Activated CD4-positive, alpha-beta T cell treated with anti-CD3 and anti-CD28 coated beads, Interleukin-2, Interleukin-4, amounts not matched to agents 100 ng/mL and 50 ng/mL, durations not matched to agents 16 hours and 8 hours (primary cell): ENCODE measurements at places on chromosomes 3 and 15.
A peak's percentile ranks its signal among the peaks of the same experiment; 100 is the strongest.

DNA sequence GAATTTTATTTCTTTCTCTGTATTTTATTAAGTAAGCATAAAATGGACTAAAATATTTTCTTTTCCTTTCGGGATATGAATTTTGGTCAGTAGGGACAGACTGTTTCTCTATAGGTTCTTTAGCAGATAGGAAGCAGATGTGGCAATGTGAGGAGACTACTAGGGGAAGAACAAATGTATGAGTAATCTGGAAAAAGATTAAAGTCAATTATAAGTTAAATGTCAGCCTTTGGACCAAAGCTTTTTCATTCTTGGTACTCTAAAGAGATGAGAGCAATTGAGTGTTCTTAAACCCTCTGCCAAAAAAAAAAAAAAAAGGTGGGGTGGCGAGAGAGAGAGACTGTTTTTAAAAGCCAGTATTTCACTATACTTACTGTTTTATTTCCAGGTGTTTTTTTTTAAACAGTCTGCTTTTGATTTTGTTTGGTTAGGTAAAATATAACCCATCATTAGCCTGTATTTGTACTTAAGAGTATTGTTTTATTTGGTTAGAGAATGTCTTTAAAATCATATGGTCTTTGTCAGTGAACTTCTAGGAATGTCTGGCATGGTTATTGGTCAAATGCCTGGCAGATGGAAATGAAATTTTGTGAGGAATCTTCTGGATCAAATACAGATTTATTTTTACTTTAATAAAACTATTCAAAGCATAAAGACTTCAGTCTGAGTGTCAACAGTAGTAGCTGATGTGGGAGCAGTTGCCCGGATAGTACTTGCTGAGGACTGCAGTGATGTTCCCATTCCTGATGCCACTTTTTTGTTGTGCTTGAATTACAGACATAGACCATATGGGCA is 63.8 kb downstream of the LRRC49 start:
- DNase-seq, result no peak

GRCh38 chr3:144273601-144274000 is 302.0 kb downstream of the DIPK2A start:
- DNase-seq, result no peak

- DNase-seq, result no peak
Measured at GRCh38 chr3:159795681-159796175, 192.9 kb upstream of the IL12A start.

DNA sequence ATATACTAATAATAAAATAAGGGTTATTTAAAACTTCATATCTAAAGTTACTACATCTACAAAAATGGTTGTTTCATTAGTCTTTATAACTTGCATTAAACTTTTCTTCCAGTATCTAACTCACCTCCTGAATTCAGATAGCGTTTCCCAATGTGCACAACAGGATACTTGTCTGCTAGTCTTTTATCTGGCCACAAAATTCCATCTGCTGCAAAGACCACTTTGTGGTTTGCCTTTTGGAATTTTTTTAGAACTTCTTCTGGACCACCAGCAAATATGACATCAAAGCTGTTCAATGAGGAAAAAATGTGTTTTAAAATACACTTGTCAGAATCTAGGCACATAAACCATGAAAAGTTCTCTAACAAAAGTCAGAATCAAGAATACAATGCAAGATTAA is 50.8 kb downstream of the PLOD2 start:
- no peak for DNase-seq

GRCh38 chr15:88791637-88792036 is 11.6 kb upstream of the ACAN start:
- no peak for DNase-seq

DNA sequence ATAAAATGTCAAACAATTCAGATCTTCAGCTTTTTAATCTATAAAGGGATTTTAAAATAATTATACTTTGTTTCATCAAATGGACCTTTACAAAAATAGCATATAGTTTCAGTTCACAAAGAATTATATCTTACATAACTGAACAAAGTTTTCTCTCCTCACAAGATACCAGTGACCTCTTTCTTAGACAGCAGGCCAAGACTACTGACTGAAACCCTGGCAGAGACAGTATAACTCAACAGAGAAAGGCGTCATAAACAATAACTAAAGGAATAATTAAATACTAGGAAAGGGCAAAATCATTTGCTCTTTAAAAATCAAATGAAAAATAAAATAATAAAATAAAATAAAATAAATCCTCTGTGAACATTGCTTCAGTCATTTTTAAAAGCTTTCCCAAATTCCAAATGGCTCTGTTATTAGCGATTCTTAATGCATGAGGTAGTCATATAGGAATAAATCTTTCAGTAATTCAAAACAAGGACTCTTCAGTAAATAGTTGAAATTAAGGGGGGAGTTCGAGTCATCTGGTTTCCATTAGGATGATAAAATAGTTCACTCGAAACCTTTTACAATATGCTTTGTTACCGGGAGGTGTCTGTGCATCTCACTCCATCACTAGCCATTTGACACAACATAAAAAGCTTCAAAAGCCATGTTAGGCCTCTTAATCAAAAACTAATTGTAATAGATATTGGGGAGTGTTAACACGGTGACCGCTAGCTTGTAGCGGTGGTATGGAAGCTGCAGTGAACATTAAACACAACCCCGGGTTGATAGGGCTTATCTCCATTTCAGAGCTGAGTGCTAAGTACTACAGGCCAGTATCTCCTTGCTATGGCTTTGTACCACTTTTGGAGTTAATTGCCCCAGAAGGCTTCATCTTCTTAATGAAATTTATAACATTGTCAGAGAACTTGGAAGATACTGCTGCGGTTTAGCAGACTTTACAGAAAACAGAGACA is 142.9 kb upstream of the NR2F2 start:
- DNase-seq, result no peak

DNA sequence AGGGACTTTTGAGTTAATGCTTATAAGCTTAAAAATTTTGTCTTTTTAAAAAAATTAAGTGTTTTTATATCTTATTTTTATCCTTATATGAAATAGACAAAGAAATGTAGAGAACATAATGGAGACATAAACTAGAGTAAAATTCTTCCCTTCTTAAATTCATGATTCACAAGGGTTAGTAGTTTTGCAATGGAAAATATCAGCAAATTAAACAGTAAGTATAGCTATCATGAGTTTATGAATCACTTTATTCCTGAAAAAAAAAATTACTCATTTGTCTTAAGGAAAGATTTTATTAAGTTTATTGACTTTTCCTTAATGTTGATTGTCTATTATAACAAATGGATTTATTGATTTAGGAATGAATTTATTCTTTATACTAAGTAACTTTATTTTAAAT is 4.3 kb downstream of the ATP6V1A start:
- DNase-seq, result no peak

- DNase-seq, result no peak
Measured at GRCh38 chr3:41592753-41593510, 369.0 kb downstream of the ULK4 start.

DNA sequence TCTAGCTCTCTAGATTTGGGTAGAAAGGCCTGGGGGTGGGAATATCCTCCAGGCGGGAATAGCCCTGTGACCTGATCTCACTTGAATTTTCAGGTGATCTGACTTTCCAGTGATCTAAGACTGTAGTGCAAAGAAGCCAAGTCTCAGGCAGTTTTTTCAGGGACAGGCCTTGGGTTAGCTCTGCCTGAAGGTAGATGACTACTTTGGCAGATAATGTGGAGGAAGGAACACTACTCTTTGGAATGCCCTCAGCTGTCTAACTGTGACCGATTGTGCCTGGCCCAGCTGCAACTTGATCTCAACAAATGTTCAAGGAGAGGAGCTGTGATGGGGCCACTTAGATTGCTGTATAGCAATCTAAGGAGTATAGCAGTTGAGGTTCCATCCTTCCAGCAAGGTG is 193.7 kb downstream of the TCF12 start:
- no peak for DNase-seq

DNA sequence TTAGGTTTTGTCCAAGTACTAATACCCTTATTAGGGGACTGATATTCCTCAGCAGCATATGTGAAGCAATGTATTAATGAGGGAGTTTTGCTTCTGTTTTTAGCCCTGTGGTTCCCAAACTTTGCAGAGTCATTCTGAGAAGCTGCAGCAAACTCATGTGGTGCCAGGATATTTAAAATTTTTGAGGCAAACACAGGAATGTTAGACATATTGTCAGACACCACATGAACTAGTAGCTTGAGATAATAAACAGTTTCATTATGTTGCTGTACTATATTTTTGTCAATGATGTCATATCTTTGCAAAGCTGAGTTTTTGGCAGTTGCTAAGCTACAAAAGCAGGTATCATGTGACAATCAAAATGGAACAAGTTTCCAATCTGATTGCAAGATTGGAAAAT is 36.6 kb downstream of the ATP6V1A start:
- no peak for DNase-seq

DNA sequence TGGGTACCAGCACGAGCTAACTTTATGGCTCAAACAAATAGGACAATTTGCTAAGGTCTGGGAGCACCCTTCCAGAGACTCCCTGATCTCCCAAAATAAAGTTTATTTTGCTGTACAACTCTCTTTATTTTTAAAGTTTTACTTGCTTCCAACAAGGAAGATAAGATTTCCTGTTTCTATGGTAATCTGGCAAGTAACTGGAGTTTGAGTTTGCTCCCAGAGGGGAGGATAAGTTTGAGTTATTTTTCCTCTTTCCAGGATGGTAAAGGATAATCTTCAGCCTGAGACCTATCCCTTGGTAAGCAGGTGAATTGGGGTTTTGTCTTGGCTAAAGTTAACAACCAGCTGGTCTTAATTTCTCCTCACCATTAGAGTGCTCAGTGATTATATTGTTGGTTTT is 1019.4 kb upstream of the ALCAM start:
- no peak for DNase-seq

GRCh38 chr3:142270407-142270806 is 45.0 kb upstream of the GK5 start:
- DNase-seq, result peak; percentile 67

DNA sequence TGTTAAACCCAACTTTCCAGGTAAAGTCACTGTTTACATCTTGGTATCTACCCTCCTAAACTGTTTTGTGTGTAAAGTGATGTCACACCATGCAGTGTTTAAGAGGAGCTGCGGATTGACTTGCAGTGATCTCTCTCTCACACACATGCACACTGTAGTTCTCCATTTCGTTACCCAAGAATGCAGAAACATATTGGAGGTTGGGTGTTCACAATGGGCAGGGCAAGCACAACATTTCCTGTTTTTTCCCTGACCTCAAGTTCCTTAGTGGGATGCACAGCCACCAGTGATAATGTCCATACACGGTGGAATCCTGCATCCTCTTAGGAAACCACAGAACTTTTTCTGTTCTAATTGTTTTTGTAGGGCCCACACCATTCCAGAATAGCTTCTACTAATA is 85.3 kb upstream of the CFAP20DC start:
- DNase-seq, result no peak

GRCh38 chr15:34688699-34689098 is 66.1 kb downstream of the GJD2 start:
- no peak for DNase-seq

DNA sequence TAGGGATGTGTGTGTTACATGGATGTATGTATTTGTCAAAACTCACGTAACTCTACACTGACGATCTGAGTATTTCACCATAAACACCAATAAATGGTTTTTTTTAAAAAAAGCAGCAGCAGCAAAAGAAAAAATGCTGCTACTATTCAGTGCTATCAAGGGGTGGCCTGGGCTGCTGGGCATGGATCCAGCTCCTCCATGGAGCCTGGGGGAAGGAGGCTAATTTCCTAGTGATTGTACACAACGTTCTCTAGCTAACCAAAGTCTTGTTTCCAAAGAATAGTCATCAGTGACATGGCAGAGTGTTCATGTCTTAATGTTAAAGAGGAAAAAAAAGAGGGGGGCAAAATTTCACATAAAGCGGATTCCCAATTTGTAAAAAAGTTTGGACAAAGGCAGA is 29.0 kb downstream of the POMGNT2 start:
- no peak for DNase-seq

- no peak for DNase-seq
Measured at GRCh38 chr3:98823791-98824190, 60.7 kb downstream of the ST3GAL6 start.

GRCh38 chr3:38264353-38264771 is 1.2 kb upstream of the SLC22A13 start:
- no peak for DNase-seq

DNA sequence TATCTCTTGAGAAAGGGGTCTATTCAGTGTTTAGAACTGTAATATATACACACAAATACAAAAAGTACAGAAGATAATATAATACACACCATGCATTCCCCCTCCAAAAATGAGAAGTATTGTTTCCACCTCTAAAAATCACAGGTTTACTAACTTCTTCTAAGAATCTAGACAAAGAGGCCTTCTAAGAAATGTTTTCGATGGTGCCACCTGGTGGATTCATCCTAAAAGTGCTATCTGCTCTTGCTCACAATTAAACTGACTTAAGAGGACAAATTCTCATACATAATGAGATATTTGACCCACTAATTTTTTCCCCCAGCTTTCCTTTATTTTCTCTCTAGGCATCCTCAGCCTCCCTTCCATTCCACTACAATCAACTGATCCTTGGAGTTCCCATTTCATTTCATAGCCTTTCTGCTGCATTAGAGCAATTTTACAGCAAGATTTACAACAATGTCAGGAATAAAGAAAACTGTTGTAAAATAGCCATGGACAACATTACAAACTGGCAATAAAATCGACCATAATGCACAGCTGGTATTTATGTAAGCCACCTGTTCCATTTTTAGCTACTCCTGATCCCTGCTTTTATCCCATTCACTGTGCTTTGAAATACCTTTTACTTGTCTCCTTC is 124.6 kb downstream of the ARRDC4 start:
- peak; percentile 45 for DNase-seq

DNA sequence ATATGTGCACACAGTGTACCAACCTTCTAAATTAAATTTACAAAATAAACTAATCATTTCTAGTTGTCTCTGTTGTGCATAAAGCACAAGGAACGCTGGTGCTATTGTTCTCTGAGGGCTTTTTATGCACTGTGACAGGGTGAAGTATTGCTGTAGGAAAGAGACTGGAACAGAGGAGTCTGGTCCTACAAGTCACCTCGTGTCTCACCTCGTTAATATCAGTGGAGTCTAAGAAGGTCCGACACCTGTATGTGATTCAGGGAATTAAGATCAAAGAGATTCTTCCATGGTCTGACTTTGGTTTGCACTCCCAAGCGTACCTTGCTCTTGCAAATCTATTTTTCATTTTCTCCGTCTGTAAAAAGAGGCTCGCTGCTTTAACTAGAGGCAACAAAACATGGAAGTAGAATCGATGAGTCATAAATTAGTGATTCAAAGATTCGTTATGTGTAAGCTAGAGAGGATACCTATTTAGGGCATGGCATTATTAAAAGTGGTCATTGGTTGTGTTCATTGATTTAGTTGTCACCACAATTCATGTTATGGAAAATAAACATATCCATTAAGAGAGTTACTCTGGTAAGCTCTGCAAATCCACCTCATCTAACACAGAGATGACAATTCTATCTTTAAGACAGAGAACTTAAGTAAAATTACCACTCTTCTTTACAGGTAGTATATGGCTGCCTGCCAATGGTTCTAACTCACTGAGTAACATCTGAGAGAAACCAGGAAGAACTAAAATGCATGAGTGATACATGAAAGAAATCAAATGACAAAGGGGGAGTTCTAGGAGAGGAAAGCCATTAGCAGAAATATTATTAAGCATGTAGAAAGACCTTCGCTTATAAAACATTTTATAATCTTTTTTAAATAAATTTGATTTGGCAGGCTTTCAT is 219.4 kb upstream of the GBE1 start:
- no peak for DNase-seq

GRCh38 chr15:51737522-51738305 is at the start of gene LYSMD2:
Gene LYSMD2, minus strand, starts transcription at chr15:51737655. Its CDS starts 33 bp downstream, at chr15:51737622.
- DNase-seq, result peak; percentile 55
